ENCODE measurements at places on chromosomes 11 and 22. TPM values are rescaled to one million over a fixed set of nuclear protein-coding genes. Genes with fewer than 3 reads are reported as not detected.

DNA sequence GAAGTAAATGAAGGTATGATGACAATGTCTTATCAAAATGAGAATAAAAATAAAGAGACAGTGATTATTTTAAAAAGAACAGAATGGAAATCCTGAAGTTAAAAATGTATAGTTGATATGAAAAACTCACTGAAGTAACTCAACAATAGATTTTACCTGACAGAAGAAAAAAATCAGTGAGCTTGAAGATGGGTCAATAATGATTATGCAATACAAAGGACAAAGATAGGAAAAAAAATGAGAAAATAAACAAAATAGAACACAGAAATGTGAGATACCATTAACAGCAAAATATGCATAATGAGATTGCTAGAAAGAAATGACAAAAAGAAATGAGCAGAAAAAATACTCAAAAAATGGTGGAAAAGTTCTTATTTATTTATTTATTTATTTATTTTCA lies 19.1 kb upstream of the APLNR start:
- no peak for DNase-seq

SYT12 gene
- total RNA-seq: 0.44 TPM

DLG2 gene
- 0.26 TPM for total RNA-seq

GRCh38 chr11:76162336-76163288 lies 43.7 kb downstream of the WNT11 start:
- DNase-seq: no peak

DNA sequence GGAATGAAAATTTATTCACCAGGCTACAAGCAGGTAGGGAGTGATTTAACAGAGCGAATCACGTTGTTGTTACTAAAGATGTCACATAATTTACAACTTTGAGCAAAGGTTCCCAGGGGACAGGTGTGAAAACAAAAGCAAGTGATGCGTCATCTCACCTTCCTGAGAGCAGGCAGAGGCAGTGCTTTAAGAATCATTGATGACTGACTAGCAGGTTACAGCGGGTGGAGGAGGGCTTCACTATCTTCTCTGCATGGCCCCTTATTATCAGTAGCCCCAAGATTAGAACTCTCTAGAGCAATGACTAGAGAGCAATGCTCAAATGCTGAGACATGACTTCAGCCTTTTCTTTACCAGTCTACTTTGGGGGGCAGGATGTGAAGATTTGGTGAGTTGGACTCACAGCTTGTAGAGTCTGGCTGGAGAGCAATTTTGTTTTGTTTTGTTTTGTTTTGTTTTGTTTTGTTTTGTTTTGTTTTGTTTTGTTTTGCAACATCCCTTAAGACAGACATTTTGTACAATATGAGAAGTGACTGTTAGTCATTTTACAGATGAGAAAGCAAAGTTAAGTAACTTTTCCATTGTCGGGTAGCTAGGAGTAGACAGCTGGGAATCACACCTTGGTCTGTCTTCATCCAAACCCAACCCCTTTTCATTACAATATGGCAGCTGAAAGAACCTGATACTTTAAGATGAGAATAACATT lies 84.8 kb downstream of the SLC1A2 start:
- peak; percentile 54 for DNase-seq

DNA sequence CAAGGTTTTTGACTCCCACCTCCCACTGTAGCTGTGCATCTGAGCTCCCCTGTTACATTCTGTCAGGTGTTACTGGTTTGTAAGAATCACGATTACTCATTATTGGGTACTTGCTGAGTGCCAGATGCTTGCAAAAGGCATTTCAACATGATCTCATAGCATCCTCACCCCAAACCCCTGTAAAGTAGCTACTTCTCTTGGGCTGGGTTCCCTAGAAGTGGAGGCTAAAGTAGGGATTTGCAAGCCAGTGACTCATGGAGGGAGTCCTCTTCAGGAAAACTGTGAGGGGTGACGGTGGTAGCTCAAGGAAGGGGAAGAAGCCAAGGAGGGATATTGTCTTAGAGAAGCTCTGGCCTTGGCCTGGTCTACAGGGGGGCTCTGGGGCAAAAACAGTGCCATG lies 78.6 kb downstream of the TIMP3 start:
- no peak for DNase-seq

DNA sequence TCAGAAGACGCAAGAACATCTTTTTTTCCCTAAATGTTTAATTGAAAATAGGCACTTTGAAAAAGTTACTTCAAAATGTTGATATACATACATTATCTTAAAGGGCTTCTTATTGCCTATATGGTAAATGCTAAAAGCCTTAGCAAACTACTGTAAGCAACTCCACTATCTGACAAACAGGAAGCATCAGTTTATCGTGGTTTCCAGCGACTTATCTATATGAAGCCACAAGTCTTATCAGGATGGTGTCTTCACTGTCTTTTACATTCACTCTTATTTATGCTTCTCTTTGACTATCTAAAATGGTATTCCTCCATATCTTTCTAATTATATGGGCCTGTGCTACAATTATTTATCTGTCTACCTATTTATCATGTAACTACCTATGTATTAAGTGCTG lies 2091.9 kb downstream of the LRRC4C start:
- DNase-seq: no peak

ADORA2A gene
- 1.4 TPM for total RNA-seq

- DNase-seq: no peak
These were observed 34.0 kb downstream of the KCNQ1OT1 start for GRCh38 chr11:2665526-2666400.

DNA sequence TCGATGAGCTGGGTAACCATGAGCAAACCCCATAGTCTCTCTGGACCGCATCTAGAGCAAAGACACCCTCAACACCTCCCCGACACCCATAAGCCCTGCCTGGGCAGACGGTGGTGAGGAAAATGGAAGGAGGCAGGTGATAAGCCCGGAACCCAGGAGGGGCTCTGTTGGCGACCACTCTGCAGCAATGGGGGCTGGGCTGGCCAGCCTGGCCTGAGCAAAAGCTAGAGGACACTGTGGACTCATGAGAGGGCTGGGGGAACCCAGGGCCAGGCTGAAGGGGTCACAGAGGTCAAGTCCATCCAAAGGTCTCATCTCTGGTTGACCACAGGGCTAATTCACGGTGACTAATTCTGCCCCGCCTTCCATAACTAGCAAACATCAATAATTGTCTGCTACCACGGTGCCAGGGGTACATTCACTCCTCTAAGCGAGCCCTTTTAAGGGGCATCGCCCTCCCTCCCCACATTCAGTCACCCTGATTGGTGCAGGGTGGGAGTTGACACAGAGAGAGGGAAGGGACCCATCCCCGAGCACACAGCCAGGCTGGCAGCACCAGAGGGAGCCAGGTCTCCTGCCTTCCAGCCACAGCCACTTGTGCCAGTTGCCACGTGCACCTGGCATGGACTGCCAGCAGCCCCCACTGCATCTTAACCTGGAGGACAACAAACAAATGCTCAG lies 4.0 kb downstream of the PYGM start:
- DNase-seq: no peak

GRCh38 chr22:39942439-39943230 lies 17.6 kb upstream of the TMA7B start:
- no peak for DNase-seq

DNA sequence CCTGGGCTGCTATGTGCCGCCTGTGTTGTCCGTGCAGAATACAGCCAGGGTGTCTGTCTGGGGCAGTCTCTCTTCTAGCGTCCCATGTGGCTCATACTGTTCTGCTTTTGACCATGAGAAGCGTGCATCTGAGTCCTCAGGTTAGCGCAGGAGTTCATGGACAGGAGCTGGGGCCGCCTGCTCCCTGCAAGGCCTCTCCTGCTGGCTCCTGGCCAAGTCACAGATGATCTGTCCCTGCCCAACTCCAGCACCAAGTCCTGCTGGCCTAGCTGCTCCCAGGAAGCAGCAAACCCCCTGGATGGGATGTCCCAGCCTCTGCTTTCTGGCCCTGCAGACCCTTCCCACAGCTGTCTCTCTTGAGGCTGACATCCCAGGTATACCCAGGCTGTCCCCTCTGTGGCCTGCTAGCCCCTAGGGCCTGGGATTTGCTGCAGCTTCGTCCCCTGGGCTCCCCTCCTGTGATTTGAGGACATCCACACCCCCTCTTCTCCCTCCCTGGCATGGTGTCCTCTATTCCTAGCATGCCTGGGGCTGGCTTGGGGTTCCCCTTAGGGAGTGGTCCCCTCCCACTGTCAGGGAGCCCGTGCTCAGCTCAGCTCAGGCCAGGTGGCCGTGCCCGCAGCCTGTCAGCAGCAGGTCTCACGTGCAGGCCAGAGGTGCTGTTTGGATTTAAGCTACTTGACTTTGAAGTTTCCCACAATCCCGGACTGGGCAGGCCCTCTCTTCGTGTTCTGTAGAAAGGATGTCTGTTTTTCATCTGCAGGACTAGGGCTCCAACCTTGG lies 17.8 kb downstream of the PRR5 start:
- no peak for DNase-seq

- no peak for DNase-seq
These were observed 73.1 kb upstream of the CLMP start for GRCh38 chr11:123268156-123268555.

DNA sequence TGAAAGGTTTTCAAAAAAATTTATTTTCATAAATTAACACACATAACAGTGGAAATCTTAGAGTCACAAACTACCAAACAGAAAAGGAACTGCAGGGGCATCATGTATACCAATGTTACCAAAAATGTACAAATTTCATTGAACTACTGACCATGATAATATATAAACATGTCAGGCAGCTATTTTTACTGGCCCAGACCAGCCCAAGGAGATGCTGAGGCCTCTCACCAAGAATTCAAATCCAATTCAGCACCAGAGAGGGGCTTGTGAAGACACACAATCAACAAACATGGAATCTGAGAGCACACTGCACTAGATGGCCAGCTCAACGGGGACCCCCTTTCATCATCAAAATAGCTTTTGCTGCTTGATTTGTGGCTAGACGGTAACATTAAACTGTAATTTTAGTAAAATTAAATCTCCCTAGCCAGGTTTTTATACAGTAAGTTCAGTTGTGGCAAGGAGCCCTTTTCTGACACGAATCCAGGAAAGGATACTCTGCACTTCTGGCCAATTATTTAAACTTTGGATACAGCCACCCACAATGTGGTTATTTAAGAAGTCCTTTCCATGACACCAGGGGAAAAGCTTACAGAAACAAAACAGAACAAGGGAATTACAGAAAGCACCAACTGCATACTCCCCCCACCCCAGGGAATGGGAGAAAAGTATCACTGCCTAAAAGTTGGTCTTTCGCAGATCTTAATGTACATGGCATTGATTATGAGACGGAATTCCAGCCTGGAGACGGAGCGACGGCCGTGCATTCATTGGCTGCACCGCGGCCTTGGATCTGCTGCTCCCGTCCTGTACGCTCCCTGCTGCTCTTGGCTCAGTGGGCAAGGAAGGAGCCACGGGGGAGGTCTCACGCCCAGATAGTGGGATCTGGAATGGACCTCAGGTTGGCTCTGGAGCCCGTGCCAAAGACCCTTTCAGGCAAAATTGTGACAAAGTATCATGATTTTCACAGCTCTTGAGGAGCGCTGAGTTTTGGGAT lies 19.6 kb upstream of the PISD start:
- no peak for DNase-seq

DNA sequence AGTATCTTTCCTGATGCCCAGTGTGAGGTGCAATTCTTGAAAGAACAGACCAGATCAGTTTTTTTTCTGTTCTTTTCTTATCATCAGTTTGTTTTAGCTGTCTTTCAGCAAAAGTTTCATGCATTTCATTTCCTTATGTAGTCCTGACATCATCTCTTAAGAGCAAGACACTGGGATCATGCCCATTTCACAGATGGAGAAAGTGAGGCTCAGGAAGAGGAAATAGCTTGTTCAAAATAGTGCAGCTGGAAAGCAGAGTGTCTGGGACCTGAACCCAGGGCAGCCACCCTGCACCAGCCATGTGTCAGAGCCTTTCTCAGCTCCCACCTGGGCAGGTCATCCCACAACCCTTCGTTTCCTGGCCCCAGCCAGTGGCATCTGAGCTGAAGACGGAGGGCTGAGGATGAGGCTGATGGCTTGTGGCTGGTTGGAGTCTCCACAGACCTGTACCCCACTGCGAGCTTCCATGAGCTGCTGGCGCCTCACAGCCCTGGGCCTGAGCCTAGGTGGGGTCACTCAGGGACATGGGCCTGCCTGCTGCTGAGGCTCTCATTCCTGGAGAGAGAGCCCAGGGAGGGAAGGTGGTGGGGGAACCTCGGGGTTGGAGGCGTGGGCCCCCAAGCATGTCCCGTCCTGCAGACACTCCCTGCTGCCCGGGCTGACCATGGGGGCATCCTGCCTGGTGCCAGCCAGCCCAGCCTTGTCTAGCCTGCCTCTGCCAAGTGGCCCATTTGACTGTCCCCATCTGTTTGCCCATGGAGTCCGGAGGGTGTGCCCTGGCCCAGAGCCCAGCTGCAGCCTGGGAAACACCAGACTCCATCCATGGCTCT lies 61.8 kb downstream of the SMIM38 start:
- DNase-seq: no peak

- DNase-seq: no peak
These were observed 907 bp downstream of the SLC15A3 start for GRCh38 chr11:60950933-60951605.

DRD2 gene
- total RNA-seq: 0.96 TPM

BLID gene
- 4.1 TPM for total RNA-seq
